ENCODE measurements at places on chromosomes 6 and 20. TPM values are rescaled to one million over a fixed set of nuclear protein-coding genes. Genes with fewer than 3 reads are reported as not detected.

DNA sequence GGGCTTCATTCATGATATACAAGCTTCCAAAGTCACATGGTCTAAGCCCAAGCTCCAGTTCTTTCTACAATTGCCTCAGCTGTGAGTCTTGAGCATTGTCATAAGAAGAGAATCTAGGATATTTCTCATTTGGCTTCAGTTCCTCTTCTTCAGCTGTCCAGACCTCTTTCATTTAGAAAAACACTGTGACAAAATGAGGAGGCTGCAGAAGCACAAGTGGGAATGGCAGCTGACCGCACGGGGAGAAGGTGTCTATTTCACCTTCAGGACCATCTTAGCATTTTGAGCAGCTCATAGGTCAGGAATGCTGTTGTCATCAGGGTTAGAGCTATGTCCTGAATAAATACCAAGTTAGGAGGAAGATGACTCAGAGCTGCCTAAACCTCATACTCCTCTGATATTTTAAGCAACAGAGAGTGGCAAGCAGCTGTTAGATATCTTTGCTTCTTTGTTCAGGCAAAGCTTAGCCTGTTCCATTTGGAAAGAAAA is 390.1 kb upstream of the CITED2 start:
- H3K27ac ChIP-seq, result peak overlapping the region; percentile 41
- H3K36me3 ChIP-seq, result no peaks in the 10 kb centered on the region
- peak; percentile 83 for DNase-seq
- peaks cover 22% of the 10 kb centered on the region for H3K4me1 ChIP-seq
- H3K27me3 ChIP-seq, result no peaks in the 10 kb centered on the region
- no peak overlapping the region for H3K4me3 ChIP-seq

DNA sequence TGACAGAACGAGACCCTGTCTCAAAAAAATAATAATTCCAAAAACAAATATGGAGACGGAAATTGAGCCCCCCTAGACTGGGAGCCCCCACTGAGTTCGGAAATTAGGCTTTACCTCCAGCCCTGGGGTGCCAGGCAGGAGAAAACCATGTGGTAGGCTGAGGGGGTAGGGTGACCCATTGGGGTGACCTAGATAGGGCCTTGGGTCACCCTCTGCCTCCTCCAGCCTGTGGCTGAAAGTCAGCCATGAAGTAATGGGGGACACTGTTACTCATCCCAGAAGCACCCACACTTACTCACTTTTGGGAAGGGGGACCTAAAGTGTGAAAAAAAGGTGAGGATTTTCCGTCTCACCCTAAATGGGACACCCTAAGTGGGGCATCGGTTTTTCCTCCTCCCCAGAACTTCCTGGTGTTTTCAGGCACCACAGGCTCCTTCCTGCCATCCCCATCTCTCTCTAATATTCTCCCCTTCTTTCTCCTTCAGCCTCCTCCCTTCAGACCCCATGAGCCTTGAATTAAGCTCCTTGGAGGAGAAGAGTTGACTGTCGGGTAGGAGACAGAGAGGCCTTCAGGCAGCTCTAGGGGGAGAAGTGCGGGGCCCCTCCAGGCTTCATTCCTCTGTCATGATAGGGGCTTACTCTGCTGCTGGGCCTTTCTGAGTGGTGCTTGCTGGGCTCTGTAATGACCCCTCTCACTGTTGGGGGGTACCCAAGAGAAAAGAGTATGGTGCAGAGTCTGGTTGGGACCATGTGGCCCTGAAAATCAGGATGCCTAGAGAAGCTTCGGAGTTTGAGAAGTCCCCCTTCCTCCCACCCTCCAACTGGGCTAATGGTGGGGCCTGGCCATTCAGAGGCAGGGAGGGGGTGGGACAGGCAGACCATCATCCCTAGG is 2.4 kb downstream of the LTB start:
- no peaks in the 10 kb centered on the region for H3K36me3 ChIP-seq
- no peak for DNase-seq
- H3K4me1 ChIP-seq, result peaks cover 4% of the 10 kb centered on the region
- H3K4me3 ChIP-seq, result no peak overlapping the region
- H3K27me3 ChIP-seq, result no peaks in the 10 kb centered on the region

GRCh38 chr6:39128832-39129231 is 13.8 kb upstream of the SAYSD1 start:
- H3K4me1 ChIP-seq, result no peaks in the 10 kb centered on the region
- no peaks in the 10 kb centered on the region for H3K36me3 ChIP-seq
- H3K27me3 ChIP-seq, result peaks cover 27% of the 10 kb centered on the region
- DNase-seq, result no peak
- H3K4me3 ChIP-seq, result no peak overlapping the region
- H3K27ac ChIP-seq, result no peak overlapping the region

OPN5 gene
- not detected for total RNA-seq

SLPI gene
- 5.4 TPM for total RNA-seq

COL19A1 gene
- not detected for total RNA-seq

- no peaks in the 10 kb centered on the region for H3K36me3 ChIP-seq
- no peak for DNase-seq
- no peaks in the 10 kb centered on the region for H3K4me1 ChIP-seq
- no peak overlapping the region for H3K4me3 ChIP-seq
Measured at GRCh38 chr6:106476331-106477105, 116.0 kb downstream of the CRYBG1 start.

- no peak for DNase-seq
- no peak overlapping the region for H3K4me3 ChIP-seq
- peaks cover 44% of the 10 kb centered on the region for H3K27me3 ChIP-seq
- H3K36me3 ChIP-seq, result no peaks in the 10 kb centered on the region
Measured at GRCh38 chr6:170017603-170018320, 266.3 kb downstream of the ERMARD start.

PPIL6 gene
- 3.3 TPM for total RNA-seq

DNA sequence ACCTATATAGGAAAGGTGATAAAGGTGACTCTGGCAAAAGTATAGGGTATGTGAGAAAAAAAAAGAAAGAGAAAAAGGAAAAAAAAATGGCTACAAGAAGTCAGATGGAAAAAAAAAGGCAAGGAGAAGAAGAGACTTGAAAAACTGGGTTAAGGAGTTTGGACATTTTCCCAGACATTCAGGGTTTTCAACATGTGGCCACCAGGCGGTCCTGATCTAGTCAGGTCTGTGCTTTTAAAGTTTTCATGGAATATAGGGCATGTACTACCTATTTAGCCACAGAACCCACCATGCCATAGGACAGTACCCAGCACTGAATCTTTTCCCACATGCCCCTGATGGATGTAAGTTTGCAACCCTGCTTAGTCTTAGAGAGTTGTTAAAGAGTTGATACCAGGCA is 433.7 kb downstream of the MAFB start:
- no peaks in the 10 kb centered on the region for H3K4me1 ChIP-seq
- no peaks in the 10 kb centered on the region for H3K36me3 ChIP-seq
- H3K27me3 ChIP-seq, result no peaks in the 10 kb centered on the region
- DNase-seq, result no peak

DNA sequence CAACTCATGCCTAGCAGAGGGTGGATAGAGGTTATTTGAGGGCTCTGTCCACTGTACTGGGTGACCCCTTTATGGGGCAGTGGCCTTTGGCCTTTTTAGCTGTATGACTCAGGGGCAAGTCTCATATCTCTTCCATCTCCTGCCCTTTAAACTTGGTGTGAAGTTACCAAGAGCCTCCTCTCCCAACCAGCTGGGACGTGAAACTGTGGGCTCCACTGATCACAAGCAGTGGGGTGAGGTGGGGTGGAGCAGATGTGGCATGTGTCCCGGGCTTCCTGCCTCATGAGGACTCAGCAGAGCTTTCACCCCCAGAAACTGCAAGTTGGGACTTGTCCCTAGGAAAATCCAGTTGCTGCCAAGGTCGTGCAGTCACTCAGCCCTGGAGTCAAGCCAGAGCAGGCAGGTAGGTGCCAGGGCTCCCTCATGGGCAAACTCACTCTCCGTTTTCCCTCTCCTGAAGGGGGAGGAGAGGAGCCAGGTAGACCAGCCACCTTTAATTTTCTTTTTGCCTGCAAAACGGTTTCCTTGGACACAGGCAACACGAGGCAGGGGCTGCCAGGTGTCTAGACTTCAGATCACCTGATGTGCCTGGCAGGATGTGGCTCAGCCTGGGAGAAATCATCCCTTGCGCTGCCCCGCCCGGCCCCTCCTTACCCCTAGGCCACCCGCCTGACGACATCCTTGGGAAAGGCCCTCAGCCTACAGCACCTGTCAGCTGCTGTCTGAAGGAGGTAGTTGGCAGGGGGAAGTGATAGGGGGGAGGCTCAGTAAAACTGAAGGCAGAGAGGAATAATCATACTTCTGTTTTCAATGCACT is 4.0 kb downstream of the CDKN1A start:
- H3K36me3 ChIP-seq, result peaks cover 37% of the 10 kb centered on the region
- peak overlapping the region; percentile 64 for H3K27ac ChIP-seq
- DNase-seq, result no peak
- no peaks in the 10 kb centered on the region for H3K27me3 ChIP-seq

GRCh38 chr6:165861226-165861625 is 198.2 kb upstream of the PDE10A start:
- DNase-seq, result no peak
- H3K4me1 ChIP-seq, result no peaks in the 10 kb centered on the region
- H3K27me3 ChIP-seq, result no peaks in the 10 kb centered on the region
- no peak overlapping the region for H3K27ac ChIP-seq
- no peak overlapping the region for H3K4me3 ChIP-seq

DNA sequence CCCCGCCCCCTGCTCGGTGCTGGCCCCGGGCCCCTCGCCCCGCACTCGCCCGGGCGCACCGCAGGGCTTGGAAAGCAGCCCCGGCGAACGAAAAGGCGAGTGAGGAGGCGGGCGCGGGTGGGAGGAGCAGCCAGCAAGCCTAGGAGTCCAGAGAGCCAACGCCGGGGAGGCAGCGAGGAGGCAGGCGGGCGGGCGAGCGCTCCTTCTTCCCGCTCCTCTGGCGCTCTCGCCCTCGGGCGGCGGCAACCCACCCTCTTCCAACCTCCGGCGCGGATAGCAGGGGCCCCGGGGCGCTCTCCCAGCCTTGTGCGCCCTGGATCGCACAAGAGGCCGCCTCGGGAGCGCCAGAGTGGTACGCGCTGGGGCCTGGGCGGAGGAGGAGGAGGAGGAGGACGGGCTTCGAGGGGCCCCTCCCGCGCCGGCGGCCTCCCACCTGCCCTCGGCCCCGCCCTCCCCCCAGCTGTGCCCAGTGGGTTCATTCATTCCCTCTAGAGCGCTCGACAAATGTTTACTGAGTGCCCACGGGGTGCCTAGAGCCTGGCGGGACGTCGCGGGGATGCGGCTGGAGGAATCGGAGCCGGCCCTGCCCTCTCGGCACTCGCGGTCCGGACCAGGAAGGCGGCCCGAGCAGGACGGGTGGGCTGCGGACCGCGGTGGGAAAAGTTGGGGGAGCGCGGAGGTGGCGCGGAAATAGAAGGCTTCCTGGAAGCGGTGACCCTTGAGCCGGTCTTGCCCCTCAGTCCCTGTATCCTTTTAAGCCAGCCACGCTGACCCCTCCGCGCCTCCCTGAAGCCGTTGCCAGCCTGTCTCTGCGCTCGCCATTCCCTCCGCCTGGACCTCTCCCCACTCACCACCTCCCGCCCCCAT is at the start of gene BMP7:
Gene BMP7, minus strand, starts transcription at position 351 of the 867 bp plus-strand sequence. CDS start 519 bp downstream, outside the sequence.
- H3K4me3 ChIP-seq, result peak within 1 kb of the TSS; percentile 44
- peak within 1 kb of the TSS; percentile 47 for H3K27ac ChIP-seq
- peaks cover 4% of the 10 kb centered on the region for H3K4me1 ChIP-seq
- no peaks in the 10 kb centered on the region for H3K36me3 ChIP-seq

SLC17A2 gene
- total RNA-seq, result not detected

GRCh38 chr6:31907158-31907813 is 5.4 kb upstream of the ZBTB12 start:
- H3K36me3 ChIP-seq, result no peaks in the 10 kb centered on the region
- H3K27me3 ChIP-seq, result no peaks in the 10 kb centered on the region
- no peak overlapping the region for H3K27ac ChIP-seq
- no peak overlapping the region for H3K4me3 ChIP-seq
- peaks cover 42% of the 10 kb centered on the region for H3K4me1 ChIP-seq

DNA sequence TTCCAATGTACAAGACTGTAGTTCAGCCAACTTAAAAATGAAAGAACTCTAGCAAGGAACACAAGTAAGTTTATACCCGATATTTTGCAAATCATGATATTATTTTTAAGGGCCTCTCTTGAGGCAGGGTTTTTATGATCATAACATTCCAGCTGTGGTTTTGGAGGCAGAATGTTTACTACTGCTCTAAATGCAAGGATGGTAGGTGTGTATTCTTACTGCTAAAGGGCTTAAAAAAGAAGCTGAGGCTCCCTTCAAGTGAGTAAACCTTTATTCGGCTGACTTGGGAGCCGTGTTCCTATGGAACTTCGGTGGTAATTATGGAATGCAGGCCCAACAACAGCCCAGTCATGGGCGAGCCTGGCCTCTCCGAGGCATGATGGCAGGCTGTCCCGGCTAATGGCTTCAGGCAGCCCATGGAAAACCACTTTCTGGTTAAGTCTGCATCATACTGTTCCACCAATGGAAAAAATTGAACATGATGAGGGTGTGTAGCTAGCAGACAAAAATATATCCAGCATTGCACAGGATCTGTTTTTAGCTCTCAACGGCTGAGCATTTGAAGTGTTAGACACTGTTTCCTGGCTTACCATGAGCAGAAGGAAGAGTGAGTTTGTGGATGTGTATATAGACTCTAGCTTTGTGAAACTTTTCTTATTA is 111.5 kb downstream of the TIAM2 start:
- no peak for DNase-seq
- H3K27me3 ChIP-seq, result no peaks in the 10 kb centered on the region
- no peak overlapping the region for H3K4me3 ChIP-seq
- H3K36me3 ChIP-seq, result no peaks in the 10 kb centered on the region

CDH4 gene
- not detected for total RNA-seq

SEL1L2 gene
- total RNA-seq, result not detected

DNA sequence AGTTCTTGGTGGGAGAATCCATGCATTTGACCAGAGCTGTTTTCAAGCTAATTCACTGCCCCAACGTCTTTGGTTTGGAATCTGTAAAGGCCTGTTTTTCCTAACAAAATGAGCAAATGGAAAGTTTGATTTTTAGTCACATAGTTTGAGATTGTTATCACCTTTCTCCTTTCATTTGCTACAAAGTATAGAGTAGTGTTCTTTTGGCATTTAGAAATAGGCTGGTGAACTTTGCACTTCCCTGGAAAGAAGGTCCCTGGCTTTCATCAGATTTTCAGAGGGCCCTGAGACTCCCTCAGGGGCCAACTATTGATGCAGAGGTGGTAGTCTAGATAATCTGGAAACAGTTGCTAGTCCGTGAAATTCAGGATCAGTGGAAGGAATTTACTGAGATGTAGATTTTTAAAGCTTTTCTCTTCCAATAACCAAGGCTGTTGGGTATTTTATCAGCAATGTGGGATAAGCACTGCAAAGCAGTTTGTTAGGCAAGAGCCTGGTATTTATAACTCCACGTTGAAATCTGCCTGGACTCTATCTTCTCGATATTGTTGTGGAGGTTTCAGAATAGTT is 1.7 kb downstream of the ARFGEF2 start:
- H3K36me3 ChIP-seq, result no peaks in the 10 kb centered on the region
- H3K27me3 ChIP-seq, result no peaks in the 10 kb centered on the region
- peak overlapping the region; percentile 82 for H3K4me3 ChIP-seq
- peaks cover 15% of the 10 kb centered on the region for H3K4me1 ChIP-seq
- no peak for DNase-seq

DNA sequence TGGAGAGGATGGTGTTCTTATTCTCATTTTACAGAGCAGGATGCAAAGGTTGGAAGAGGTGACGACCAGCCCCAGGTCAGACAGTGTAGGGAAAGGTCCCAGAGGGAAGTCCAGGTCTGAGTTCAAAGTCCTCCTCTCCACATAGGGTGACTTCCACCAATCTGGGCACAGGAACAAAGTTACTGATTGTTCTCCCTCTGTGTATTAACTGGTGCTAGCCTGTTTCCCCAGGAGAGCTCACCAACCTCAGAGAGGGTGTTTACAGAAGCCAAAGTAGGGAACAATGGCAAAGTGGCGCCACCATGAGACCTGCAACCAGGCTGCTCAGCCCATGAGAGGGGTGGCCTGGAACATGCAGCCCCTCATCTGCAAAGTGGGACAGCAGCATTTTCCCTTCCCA is 16.8 kb upstream of the SIRPB1 start:
- no peak for DNase-seq
- peaks cover 10% of the 10 kb centered on the region for H3K4me1 ChIP-seq
- no peaks in the 10 kb centered on the region for H3K27me3 ChIP-seq
- no peaks in the 10 kb centered on the region for H3K36me3 ChIP-seq
- no peak overlapping the region for H3K4me3 ChIP-seq
